Fibroblast of lung (primary cell): ENCODE measurements at places on chromosomes 5 and 9. TPM values are rescaled to one million over a fixed set of nuclear protein-coding genes. Genes with fewer than 3 reads are reported as not detected.

The BSPRY gene
- total RNA-seq = not detected in 2 replicates

The PIP5K1B gene
- under 0.01 TPM in 2 replicates for total RNA-seq

The TMEM8B gene
- 2.1 and 3.0 TPM in 2 replicates for total RNA-seq

The GRAMD2B gene
- 12.1 and 21.3 TPM in 2 replicates for total RNA-seq

The NUP188 gene
- 28.5 and 31.4 TPM in 2 replicates for total RNA-seq

The OLFML2A gene
- total RNA-seq = 30.6 and 33.7 TPM in 2 replicates

The ACOT12 gene
- 0.26 and 2.0 TPM in 2 replicates for total RNA-seq
